ENCODE measurements at places on chromosomes 2 and 18.

- DNase-seq = no peak
Observed at GRCh38 chr2:14255135-14255820, 377.2 kb upstream of the LRATD1 start.

GRCh38 chr2:167128130-167128529 lies 239.8 kb downstream of the XIRP2 start:
- DNase-seq = no peak

GRCh38 chr2:96788442-96789244 lies 27.4 kb upstream of the CNNM3 start:
- no peak for DNase-seq

- DNase-seq = no peak
Observed at GRCh38 chr2:23541503-23542229, 156.7 kb downstream of the KLHL29 start.

DNA sequence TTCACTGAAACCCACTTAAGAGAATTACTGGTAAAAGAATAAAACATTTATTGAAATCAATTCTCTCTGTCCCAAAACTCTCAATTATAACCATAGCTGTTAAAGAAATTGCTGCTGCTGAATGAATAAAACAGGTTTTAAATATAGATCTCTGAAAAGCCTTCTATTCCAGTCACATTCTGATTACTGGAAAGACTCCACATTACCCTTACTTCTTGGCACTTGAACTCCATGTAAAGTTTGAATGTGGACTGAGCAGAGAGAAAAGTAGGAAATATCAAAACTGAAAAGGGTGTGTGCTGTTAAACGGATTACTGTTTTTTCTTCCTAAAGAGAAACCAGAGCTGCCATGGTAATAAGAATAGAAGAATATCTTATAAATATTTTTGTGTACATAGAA lies 655.3 kb upstream of the SETBP1 start:
- no peak for DNase-seq

DNA sequence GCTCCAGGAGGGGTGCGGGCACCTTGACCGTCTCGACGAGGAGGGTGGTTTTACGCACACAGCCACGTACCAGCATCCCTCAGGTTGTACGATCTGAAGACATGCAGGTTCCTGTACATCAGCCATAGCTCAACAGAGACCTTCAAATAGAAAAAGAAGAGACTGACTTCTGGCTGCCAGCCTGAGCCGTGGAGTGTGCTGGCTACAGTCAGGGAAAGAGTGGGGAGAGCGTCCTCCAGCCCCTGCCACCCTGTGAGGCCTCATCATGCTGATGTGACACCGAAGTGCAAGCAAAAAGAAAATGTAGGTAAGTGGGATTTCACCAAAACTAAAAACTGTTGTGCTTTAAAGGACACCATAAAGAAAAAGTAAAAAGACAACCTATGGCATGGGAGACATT lies 47.0 kb downstream of the ADI1 start:
- DNase-seq = no peak

DNA sequence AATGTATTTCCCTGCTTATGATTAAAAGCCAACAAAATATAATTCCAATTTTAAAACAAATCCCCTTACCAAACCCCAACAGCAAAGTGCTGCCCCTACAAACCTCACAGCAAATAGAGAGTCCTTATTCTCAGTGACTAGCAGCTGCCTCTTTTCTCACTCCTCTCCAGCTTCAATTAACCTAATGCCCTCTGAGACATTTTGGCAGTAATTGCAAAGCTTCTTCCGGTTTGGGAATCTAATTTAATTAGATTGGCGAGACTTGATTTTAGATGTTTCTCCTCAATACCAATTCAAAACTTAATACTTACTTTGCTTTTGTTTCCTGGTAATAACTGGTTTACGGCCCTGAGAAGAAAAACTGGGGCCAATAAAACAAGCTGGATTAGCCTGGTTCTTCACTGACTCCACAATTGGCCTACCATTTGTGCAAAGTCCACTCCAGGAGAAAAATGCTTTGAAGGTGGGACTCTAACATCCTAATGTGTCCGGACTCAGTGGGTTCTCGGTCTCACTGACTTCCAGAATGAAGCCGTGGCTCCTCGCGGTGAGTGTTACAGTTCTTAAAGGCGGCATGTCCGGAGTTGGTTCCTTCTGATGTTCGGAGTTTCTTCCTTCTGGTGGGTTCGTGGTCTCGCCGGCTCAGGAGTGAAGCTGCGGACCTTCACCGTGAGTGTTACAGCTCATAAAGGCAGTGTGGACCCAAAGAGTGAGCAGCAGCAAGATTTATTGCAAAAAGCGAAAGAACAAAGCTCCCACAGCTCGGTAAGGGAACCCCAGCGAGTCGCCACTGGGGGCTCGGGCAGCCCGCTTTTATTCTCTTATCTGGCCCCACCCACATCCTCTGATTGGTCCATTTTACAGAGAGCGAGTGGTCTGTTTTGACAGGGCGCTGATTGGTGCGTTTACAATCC lies 52.8 kb downstream of the SLC35F5 start:
- no peak for DNase-seq

DNA sequence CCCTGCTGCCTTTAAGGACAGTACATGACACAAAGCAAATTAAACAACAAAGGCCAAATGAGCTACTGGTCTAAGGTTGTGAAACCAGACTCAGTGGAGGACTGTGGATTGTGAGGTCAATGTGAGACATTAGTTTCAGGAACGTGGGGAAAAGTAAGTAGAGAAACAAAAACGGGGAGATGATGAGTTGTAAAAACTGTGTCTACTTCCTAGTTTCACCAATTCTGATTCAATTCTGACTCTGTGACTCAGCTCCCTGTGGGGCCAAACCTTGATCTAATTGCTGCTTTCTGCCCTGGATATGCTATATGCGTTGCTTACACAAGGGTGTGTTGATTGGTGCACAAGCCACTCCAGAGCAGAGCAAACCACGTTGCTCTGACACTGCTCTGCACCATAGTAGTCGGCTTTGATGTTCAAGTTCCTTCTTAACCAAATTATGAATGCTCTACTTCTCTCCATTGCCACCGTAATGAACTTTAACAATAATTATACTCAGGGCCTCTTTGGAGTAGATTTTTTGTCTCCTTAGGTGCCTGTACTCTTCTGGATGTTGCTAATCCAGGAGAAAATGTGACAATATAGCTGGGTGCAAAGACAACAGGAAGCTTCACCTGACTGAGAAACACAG lies 1640.1 kb upstream of the CELF4 start:
- no peak for DNase-seq

DNA sequence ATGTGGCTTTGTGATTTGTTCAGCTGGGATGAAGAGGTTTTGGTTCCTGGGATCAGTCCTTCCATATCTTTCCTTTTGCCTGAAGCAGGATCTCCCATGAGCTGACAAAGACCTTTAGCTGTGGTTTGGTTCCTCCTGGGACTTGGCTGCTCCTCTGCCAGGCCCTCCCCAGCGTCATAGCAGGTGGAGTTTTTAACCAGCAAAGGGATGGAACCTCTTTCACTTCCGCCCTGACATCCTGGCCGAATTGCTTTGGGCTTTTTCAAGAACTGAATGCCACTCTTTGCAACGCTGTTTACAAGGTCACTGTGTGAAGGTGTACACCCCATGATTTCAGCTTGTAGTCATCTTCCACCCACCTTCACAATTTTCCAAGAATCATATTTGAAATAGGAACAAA lies 390 bp downstream of the PCARE start:
- no peak for DNase-seq

- no peak for DNase-seq
Observed at GRCh38 chr2:239310401-239311061, 90.3 kb downstream of the HDAC4 start.

GRCh38 chr2:46332686-46333281 lies 35.6 kb downstream of the EPAS1 start:
- DNase-seq = no peak

DNA sequence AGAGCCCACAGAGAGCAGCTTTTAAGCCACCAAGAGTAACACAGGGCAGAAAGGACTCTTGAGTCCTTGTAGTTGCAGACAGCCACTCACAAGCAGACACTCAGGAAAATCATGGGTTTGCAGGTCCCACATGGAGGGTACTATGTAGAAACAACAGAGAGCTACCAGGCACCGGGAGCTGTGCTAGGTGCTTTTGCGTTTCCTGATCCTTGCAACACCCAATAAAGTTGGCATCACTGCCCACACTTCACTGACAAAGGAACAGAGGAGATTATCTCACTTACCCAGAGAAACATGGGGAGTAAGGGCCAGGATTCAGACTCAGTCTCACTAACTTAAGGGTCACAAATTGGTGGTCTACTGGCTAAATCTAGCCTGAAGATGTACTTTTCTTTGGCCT lies 32.5 kb upstream of the BZW1 start:
- DNase-seq = no peak

DNA sequence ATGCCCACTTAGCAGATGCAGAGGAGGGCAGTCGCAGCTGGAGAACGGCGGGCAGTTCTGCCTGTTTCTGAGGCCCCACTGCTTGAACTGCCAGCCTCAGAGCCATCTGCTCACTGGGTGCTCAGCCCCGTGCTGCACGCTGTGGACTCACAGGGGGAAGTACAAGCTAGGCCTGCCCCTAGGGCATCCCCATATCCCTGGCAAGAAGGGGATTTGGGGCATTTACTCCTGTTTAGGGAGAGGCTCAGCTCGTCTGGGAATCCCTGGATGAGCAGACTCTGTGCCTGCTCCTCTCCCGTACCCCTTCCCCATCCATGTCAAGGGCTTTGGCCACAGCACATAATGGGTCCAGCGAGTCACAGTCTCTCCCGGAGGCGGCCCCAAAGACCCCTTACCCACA lies 169.8 kb upstream of the PKDCC start:
- no peak for DNase-seq

GRCh38 chr2:96342085-96342484 lies 6.5 kb downstream of the NCAPH start:
- no peak for DNase-seq

- DNase-seq = no peak
Observed at GRCh38 chr2:145114726-145115125, 594.8 kb upstream of the ZEB2 start.

DNA sequence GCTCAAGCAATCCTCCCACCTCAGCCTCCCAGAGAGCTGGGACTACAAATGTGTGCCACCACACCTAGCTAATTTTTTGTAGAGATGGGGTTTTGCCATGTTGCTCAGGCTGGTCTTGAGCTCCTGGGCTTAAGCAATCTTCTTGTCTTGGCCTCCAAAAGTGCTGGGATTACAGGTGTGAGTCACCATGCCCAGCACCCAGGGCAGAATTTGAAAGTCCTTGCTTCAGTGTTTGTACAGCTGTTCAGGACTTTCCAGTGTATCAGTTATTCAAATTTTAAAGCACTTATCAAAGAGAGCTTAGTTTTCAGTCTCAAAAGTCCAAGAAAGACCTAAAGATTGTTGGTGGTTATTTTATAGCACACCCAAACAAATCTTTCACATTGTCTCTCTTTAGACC lies 43.6 kb upstream of the VPS54 start:
- no peak for DNase-seq

GRCh38 chr2:54000524-54000923 lies 29.7 kb upstream of the PSME4 start:
- DNase-seq = no peak

- DNase-seq = no peak
Observed at GRCh38 chr18:63091671-63092364, 227.8 kb downstream of the BCL2 start.

DNA sequence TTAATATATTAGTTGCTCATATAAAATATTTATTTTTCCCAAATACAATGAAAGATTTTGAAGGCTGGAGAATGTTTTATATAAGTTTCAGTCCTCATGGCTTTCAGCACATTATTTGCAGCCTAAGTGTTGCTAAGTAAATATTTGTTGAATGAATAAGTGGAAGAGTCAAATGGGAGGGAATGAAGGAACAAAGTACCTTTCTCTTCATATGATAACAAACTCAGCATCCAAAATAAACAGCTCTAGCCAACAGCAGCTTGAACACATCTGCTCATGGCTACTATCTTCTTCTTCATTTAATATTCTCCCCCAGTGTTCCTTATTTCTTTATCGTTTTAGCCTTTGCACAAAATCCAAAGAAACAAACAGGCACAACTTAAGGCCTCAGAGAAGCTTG lies 385.2 kb upstream of the PIK3C3 start:
- no peak for DNase-seq

- DNase-seq = no peak
Observed at GRCh38 chr2:227876300-227876801, 4.9 kb downstream of the DAW1 start.

DNA sequence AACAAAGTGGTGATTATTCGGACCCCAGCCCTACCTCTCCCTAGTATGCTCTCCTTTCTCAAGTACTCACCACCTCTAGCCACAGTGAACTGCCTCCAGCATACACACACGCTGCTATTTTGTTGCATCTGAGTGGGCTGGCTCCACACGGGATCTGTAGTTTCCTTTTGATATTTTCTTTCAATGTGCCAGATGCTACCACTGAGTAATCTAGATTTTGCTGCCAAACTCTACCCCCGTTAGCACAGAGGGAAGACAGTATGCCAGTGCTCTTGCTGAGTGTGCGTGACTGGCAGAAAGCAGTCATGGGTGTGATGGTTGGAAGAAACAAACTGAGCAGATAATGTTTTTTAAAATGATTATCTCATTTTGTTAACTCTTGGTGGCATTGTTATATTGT lies 11.6 kb downstream of the CFLAR start:
- DNase-seq = no peak

All from COLO829 (cell line).